ENCODE measurements at places on chromosomes 3 and 15. TPM values are rescaled to one million over a fixed set of nuclear protein-coding genes. Genes with fewer than 3 reads are reported as not detected.

Gene SYNPR
- total RNA-seq, result not detected

Gene XXYLT1
- 8.3 TPM for total RNA-seq

Gene GUCA1C
- not detected for total RNA-seq

DNA sequence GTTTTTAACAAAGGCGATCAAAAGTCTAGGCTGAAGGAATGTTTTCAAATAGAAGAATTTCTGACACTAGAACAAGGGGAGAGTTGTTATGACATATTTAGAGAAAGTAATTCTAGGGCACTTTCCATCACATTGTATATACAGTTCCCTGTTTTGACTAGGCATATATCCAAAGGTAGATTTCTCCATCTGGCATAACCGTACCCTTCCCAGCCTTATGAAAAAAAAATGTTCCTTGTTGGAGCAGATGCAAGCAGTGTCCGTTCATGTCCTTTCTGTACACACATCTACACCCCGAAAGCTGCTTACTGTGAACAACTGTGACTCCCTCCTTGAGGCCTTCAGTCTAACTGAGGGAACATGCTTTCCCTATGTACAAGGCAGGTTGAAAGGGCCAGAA lies 271.7 kb upstream of the GBE1 start:
- no peaks in the 10 kb centered on the region for H3K36me3 ChIP-seq
- H3K4me3 ChIP-seq, result no peak overlapping the region
- H3K27me3 ChIP-seq, result no peaks in the 10 kb centered on the region
- no peak for DNase-seq

DNA sequence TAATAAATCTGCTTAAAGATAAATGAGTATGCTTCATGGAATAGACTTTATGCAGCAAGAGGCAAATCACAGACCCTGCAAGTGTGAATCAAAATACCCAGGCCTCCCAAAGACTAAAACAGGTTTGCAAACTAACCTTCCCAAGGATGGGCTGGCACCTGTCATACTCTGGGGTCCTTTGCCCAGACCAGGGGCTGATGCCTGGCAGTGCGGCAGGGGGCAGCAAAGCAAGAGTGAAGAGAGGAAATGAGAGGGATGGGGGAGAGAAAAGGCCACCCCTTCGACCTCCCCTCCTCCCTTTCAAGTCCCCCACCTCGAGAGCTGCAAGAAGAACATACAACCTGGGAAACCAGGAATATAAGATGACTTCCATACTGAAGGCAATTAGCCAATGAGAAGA lies 31.8 kb downstream of the XXYLT1 start:
- no peak overlapping the region for H3K4me3 ChIP-seq
- no peak for DNase-seq
- no peak overlapping the region for H3K27ac ChIP-seq
- no peaks in the 10 kb centered on the region for H3K27me3 ChIP-seq
- no peaks in the 10 kb centered on the region for H3K4me1 ChIP-seq
- no peaks in the 10 kb centered on the region for H3K36me3 ChIP-seq
